ENCODE measurements at places on chromosomes 6 and 20.

DNA sequence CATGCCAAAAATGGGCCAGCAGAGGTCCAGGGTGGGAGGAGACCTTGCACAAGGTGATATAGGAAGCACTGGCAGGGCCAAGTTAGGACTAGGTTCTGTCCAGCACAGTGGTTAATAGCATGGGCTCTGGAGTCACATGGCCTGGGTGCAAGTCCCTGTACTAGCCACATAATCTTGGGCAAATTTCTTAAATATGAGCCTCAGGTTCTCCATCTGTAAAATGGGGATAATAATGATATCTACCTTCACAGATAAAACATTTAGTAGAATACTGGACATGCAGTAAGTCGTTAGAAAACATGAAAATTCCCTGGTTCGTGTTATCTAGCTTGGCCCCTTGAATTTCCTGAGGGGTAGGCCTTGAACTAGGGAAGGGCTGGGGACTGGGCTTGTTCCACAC is 6.2 kb downstream of the CTSA start:
- DNase-seq, result no peak

GRCh38 chr6:75213732-75214131 is 7.9 kb upstream of the COL12A1 start:
- DNase-seq, result peak; percentile 14

DNA sequence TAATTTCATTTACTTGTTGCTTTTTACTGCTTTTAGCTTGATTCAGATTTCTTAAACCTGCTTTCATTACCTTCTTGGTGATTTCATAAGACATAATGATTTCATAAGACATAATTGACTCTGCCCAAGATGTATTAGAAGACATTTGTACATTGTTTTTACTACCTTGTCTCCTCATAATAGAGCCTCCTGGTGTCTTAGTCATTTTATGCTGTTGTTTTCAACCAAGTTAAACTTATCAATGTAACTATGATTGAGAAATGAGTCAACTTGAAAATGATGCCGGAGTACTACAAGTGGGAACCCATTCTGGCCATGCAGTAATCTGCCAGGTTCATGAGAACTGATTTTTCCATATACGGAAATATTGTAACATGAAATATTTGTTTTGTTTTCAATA is 573.6 kb downstream of the MMUT start:
- DNase-seq, result no peak

GRCh38 chr6:153108315-153108714 is 22.8 kb downstream of the RGS17 start:
- DNase-seq, result no peak

DNA sequence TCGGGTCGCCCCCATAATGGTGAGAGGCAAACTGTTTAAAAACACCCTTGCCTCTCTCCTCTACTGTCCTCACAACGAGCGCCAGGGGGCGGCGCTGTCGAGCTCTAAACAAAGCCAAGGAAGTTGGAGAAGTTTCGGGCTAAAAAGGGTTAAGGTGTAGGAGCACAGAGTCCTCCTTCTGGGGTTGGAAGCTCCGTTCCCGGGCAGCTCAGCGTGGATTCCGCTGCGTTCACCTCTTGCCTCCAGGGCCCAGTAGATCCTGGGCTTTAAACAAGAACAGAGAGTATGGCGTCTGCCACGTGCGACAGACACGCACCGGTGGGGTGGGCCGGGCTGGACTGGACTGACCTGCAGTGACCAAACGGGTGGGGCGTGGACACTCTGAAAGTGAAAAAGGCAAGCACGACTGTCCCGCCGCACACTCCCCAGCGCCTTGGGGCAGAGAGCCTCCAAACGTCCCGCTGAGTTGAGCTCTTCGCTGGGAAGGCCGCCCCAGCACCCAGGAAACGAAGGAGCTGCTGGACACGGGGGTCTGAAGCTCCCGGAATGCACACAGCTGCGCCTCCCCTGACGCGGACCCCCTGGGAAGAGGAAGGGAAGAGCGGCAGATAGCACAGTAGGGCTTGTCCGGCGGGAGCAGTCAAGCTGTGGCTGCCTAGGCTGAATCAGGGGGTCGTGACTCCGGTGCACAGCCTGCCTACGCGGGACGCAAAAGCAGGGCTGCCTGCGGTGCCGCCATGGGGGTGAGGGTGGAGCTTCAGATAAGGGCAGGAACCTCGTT is 1.6 kb upstream of the THBD start:
- DNase-seq, result no peak

- DNase-seq, result no peak
Observed at GRCh38 chr6:39254999-39255535, 25.8 kb upstream of the KCNK5 start.

DNA sequence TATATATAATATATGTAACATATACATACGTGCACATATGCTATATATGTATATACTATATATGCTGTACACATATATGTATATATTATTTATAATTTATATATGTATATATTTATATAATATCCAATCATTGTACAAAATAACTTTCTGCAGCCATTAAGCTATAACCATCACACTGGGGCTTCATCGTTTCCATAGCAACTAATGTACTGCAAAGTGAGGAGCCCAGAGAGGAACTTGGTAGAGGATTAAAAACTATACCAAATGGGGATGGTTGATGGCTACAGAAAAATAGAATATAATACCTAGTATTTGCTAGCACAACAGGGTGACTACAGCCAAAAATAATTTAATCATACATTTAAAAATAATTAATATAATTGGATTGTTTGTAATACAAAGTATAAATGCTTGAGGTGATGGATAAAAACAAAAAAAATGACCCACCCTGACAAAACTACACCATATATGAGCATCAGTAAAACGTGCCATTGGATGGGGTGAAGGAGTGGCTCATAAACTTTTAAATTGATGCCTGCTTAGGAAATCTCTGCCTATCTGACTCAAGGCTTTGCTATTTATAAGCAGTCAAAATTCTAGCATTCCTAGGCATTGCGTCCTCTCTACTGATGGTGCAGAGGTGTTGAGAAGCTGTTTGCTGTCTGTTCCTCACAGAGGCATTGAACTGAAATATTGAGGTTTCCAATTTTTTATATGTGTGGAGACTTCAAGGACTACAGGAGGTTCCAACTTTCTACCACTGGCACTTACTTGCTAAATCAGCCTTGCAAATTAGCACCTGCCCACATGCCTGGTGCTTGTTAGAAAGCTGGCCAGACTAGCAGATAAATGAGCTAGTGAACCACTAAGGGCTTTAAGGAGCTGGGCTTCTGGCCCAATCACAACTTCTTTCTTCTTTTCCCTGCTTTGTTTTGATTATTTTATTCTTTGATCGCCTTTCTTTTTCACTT is 190.1 kb downstream of the SCP2D1 start:
- no peak for DNase-seq

- no peak for DNase-seq
Observed at GRCh38 chr6:91654793-91655192, 1067.9 kb upstream of the MAP3K7 start.
